Spleen (tissue), 13 donors: ENCODE measurements at places on chromosomes 12 and 14. TPM values are rescaled to one million over a fixed set of nuclear protein-coding genes. Genes with fewer than 3 reads are reported as not detected.
A peak's percentile ranks its signal among the peaks of the same experiment; 100 is the strongest.

PROX2 gene
- polyA plus RNA-seq, result not detected

- no peak for DNase-seq
Observed at GRCh38 chr12:39920647-39921046, 185.2 kb downstream of the SLC2A13 start.

DNA sequence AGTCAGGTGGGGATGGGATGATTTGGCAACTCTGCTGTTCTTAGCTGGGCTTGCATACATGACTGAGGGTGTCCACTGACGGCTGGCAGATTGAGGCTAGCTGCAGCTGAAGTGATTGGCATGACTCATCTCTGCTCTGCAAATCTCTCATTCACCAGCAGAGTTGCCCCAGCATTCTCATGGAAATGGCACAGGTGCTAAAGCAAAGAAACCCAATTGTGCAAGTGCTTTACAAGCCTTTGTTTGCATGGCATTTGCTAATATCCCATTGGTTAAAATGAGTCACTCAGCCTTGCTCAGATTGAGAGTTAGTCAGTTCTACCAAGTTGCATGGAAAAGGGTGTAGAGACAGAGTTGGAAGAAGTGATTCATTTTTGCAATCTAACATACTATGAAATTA is 389.7 kb upstream of the FAR2 start:
- DNase-seq, result no peak

- no peak for DNase-seq
Observed at GRCh38 chr12:83960767-83961166, 951.8 kb downstream of the SLC6A15 start.

- DNase-seq, result no peak
Observed at GRCh38 chr12:104536841-104537240, 80.1 kb downstream of the CHST11 start.

- no peak for DNase-seq
Observed at GRCh38 chr12:57048423-57049118, 1.4 kb downstream of the MYO1A start.

GRCh38 chr12:94180558-94181296 is 32.4 kb downstream of the PLXNC1 start:
- DNase-seq, result no peak

- DNase-seq, result no peak
Observed at GRCh38 chr14:44901696-44902095, 60.1 kb downstream of the KLHL28 start.

GRCh38 chr12:124369827-124370378 is 75.0 kb downstream of the RFLNA start:
- DNase-seq, result no peak

DNA sequence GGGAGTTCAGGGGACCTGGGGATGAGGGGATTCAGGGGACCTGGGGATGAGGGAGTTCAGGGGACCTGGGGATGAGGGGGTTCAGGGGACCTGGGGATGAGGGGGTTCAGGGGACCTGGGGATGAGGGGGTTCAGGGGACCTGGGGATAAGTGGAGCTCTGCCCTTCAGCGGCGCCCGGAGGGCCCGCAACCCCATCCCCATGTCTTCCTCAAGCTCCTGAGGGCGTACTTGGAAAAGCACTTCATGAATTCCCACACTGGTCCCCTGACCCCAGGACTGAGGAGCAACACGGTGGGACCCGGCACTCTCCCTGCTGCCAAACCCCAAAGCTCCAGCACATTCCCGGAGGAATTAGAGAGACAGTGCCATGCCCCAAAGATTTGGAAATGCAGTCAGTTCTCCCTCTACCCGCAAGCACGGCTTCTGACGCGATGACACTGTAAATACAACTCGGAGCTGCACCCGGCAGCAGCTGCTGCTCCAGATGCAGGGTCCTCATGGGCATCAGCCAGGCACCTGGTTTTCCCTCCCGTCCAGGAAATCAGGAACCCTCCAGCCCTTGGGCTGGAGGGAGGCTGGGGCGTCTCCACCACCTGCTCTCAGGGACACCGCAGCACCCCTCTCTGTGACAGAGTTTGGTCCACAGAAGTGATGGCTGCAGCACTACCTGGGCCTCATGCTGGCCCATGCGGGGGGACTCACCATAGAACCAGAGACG is 32.8 kb upstream of the C14orf180 start:
- DNase-seq, result no peak

DNA sequence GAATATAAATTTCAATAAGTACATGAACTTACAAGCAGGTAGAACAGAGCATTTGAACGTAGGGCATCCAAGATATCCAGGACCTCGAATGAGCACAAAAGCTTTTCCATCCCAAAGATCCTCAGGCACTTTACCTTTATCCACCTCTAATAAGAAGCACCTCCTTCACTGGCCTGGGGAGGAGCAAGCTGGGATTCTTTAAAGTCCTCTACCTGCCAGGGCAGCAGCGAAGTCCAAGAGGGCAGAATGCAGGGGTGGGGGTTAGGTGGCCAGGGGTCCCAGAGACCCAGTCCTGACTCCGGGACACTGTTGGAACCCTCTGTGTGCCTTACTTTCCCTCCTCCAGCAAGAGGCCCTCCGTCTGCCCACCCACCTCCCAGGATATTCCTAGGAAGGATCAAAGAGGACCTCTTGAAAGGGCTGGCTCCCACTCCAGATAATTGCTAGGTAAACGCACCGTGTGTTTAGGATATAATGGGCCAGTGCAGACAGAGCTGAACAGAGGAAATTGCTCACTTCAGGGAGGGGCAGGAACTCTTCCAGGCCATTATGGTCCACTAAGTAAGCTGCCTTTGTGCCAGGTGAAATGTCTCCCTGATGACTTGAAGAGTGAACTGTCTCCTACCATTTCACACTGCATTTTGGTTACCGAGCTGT is 68.1 kb downstream of the TTC9 start:
- no peak for DNase-seq

DNA sequence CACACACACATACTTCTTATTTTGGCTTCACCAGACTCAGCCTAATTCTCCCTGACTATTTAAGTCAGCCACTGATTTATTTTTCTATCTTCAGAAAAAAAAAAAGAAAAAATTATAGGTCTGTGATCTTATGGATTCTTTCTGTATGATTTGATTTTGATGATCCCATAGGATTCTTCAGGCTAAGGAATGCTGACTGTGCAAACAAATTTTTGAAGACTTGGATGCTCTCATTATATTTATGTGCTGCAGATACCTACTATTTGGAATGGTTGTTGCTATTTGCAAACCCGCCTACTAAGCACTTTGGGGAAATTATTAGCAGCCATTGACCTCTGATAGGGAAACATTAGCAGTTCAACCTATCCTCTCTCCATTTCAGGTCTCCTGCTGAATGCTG is 4.0 kb upstream of the ANO4 start:
- no peak for DNase-seq

- peak; percentile 64 for DNase-seq
Observed at GRCh38 chr14:73774671-73775070, 60.5 kb upstream of the PNMA1 start.

DNA sequence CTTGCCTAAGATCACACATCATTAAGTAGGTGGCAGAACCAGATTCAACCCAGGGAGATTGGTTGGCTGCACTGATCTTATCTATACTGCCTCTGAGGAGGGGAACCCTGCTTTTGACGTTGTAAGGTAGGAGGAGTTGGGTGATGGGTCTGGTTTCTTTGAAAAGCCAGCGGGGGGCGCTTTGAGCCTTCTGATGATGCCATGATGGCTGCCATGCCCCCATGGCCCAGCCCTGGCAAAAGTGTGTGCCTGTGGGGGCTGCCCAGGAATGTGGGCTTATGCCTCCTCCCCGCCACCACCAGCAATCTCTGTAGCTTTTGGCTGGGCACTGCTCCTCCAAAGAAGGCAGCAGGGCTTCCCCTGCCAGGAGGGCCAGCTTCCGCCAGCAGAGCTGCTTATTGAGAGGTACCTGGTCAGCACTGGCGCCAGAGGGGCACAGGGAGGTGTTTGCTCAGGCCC is 224.3 kb downstream of the SLC41A2 start:
- no peak for DNase-seq

DNA sequence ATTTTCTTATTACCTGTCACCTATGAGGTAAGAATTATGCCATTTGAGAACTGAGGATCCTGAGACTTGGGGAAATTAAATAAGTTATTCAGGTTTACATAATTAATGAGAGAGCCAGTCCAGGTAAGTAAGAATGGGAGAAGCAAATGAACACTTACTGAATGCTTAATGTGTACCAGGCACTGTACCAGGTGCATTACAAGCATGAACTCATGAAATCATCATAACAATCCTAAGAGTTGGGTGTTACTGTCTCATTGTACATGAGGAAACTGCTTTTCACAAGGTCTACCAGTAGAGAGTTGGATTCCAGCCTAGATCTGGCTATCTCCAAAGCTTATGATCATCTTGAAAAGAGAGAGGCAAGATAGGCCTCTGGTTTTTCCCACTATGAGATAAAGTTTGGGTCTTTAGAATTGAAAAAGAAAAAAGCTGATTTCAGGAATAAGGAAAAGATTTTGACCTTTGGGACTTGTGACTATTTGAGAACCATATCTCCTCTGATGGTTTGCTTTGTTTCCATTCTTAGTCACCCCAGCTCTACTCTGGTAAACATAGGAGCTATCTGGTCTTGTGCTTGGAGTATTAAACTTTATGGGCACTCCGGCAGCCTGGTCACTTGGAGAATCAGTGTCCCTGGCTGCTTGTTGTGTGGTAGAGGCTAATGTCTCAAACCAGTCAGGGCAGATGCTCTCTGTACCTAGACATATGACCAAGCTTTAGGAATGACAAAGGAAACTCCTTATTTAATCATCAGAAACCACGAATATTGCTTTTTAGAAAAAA is 48.0 kb downstream of the PTHLH start:
- no peak for DNase-seq
